ENCODE measurements at places on chromosomes 13 and 19. TPM values are rescaled to one million over a fixed set of nuclear protein-coding genes. Genes with fewer than 3 reads are reported as not detected.

DNA sequence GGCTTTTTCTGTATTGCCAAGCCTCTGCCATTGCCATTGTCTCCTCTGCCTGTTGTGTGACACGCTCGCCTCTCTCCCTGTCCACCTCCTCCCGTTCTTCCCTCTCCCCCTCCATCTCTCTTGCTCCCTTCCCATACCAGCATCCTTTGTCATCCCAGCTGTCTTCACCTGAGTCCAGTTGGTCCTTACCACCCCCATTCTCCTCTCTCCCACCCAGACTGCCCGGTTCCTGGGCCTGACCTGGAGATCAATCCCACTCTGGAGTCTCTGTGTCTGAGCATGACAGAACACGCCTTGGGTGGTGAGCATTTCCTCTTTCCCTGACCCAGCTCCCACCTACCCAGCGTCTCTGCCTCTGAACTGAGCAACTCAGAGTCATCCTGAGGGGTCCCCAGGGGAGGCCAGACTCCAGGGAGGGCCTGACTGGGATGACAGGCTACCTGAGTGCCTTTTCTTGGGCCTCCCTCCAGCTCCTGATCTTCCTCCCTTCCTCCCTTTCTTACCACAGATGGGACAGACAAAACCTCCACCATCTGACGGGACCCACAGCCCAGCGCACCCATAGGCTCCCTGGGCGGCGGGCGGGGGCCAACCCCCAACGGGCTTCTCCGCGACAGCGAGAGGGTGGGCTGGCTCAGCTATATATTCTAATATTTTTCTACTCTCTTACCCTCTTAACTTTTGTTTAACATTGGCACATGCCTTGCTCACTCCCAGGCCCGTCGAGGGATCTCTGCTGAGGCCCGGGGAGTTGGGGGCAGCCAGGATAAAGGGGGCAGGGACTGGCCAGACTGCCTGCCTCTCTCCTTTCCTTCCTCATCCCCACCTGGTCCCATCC is 7.7 kb downstream of the PAF1 start:
- no peak for DNase-seq

DNA sequence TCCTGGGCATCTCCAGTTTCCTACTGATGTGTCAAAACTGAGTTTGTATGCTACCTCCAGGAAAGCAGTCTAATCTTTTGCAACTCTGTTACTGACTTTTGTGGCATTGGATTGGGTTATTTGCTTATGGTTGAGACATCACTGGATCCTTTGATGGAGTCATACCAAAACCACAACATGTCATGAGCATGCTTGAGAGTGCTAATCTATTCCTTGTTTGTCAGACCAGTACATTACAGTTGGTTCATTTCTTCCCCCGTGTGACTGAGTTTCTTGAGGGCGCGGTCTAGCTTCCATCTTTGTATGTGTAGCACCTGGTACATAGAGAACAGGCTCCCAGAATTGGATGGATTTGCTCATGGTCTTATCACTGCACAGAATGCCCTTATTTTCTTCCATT is 43.2 kb downstream of the SUGT1 start:
- DNase-seq, result no peak

FFAR2 gene
- polyA plus RNA-seq, result not detected

- DNase-seq, result no peak
These were observed 114.2 kb downstream of the RAP2A start for GRCh38 chr13:97548138-97548537.

DNA sequence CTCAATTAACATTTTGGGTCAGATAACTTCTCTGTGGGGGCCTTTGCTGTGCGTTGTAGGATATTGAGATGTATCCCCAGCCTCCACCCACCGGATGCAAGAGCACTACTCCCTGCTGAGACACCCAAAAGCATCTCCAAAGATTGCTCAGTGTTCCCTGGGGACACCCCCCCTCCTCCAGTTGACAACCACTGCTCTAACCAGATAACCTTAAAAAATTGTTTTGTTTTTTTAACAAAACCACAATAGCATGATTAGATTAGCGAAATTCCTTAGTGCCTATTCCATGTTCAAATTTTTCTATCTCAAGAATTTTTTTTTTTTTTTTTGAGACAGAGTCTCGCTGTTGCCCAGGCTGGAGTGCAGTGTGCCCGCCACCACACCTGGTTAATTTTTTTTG is 2.6 kb upstream of the EPN1 start:
- DNase-seq, result no peak

DNA sequence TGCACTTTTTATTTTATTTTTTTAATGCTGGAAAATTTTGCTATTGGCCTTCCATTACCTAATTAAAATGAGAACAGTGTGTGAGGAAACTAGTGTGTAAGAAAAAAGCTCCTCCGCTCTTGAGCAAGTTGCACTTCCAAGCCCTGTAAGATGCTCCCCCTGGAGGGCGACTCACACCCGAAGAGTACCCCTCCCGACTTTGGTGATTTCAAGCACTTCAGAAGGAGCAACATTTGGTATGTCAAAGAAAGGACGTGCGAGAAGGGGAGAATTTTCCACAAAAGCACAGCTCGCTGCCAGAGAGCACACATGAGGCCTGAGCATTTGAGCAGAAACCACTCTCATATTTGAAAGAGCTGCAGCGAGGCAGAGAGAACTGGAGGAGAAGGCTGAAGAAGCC is 504.4 kb downstream of the FGF9 start:
- no peak for DNase-seq

DNA sequence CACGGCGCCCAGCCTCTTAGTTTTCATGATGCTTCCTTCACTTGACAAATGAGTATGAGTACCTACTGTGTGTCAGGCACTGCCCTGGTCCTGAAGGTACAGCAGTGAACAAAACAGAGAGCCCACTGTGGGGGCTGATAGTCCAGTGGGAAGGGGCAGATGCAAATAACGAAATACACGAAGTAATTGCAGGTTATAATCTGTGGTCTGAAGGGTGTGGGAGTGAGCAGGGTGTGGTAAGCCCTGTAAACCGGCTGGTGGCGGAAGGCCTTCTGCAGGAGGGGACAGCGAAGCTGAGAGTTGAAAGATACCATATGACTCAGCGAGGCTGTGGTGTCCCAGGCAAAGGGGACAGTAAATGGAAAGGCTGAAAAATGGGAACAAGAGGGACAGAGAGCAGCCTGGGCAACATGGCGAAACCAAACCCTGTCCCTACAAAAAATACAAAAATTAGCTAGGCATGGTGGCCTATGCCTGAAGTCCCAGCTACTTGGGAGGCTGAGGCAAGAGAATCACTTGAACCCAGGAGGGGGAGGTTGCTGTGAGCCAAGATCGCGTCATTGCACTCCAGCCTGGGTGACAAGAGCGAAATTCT is 60.5 kb downstream of the MAP4K1 start:
- DNase-seq, result no peak

GRCh38 chr19:7401694-7402093 is 53.0 kb downstream of the ARHGEF18 start:
- no peak for DNase-seq

CCNE1 gene
- polyA plus RNA-seq, result 8.9 TPM

DNA sequence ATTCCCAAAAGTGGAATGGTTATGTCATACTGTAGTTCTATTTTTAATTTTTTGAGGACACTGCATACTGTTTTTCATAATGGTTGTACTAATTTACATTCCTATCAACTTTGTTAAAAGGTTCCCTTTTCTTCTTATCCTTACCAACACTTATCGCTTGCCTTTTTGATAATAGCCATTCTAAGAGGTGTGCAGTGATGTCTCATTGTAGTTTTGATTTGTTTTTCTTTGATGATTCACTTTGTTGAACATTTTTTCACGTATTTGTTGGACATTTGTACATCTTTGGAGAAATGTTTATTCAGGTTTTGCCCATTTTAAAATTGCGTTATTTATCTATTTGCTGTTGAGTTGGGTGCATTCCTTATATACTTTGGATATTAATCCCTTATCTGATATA is 188.8 kb upstream of the SPRY2 start:
- no peak for DNase-seq

DNA sequence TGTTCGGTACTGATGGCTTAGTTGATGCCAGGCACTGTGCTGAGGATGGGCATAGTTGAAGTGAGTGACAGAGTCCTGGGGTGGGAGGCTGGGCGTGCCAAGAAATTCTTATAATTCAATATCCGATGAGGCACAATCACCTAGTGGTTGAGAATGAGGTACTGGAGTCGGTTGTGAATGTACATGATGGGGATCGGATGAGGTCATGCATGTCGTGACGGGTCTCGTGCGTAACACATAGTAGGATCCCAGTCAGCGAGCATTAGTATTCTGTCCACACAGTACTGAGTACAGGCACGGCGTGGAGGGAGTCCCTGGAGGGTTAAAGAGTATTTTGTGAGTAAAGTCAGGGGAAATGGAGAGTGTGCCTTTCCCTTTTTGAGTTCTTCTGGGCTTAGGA is 2.8 kb downstream of the SAFB start:
- DNase-seq, result no peak

CACTIN gene
- polyA plus RNA-seq, result 36.4 TPM

DNA sequence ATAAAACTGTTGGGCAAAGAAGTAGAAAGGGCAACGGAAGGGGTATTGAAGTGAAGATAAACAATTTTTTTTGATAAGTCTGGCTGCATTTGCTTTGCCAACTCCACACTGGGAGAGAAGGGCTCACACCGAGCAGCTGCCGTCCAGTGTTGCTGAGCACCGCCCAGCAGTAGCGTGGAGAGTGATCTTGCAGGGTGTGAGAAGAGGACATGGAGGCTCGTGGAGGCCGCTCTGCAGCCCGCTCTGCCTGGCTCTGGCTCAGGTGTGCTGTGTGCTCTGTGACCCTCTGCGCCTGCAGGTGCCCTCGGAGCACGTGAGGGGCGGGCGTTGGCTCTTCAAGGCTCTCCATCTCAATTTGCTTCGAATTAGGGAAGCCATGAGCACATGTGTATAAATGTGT is 35.9 kb upstream of the TEX29 start:
- DNase-seq, result no peak

SELENOV gene
- polyA plus RNA-seq, result 0.11 TPM

DNA sequence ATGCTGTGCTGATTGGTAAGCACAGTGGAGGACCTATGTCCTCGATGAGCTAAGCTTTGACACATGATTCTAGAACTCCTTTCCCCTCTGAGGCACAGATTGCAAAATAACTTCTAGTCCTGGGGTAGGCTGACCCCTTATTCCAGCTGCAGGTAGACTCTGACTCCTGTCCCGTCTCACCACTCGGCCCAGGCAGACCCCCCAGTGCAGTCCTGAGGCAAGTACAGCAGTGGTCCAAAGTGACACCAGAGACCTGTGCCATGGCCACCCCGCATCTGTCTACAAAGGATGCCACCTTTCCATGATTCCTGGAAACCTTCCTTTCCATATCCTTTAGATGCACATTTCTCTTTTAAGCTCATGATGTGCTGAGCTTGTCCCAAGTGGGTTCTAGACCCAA is 482.5 kb downstream of the ZNF536 start:
- DNase-seq, result no peak

- no peak for DNase-seq
These were observed at the start of gene MYO1F for GRCh38 chr19:8577247-8577646. Gene MYO1F, minus strand, starts transcription at chr19:8577442. Its CDS starts 133 bp downstream, at chr19:8577309.

GRCh38 chr19:55479451-55480230 is 3.2 kb downstream of the ZNF628 start:
- DNase-seq, result no peak

Data from SK-N-SH (cell line).